Trophoblast cell (in vitro differentiated cells and primary cell): ENCODE measurements at places on chromosomes 13 and 19.

DNA sequence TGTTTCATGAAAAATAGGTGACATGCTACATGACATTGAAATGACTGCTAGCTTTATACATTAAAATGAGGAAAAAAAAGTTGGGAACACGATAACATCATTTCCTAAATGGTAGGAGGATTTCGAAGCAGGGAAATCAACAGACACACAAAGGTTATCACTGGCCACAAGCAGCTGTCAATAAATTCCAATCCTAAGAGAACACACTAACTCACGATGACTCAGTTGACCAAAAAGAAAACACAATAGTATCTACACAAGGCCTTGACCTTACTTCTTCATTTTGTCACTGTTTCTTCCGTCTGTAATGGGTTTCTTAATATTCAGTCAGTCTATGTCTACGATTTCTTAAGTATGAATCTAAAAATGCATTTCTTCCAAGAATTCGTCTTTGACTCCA lies 36.5 kb downstream of the STARD13 start:
- no peak for DNase-seq

DNA sequence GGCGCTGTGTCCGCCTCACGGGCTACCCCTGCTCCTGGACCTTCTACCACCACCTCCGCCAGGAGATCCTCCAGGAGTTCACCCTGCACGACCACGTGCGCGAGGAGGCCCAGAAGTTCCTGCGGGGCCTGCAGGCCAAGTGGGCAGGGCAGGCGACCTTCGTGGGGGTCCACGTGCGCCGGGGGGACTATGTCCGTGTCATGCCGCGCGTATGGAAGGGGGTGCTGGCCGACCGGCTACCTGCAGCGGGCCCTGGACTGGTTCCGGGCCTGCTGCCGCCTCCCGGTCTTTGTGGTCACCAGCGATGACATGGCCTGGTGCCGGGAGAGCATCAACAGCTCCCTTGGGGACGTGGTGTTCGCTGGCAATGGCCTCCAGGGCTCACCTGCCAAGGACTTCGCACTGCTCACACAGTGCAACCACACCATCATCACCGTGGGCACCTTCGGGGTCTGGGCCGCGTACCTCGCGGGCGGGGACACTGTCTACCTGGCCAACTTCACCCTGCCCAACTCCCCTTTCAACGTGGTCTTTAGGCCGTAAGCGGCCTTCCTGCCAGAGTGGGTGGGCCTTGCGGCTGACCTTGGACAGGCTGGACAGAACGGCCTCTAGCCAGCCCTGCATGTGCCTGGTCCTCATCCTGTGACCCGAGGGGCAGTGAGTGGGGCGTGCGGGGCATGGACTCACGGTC lies 7.8 kb upstream of the NTN5 start:
- DNase-seq: no peak

- no peak for DNase-seq
Observed at GRCh38 chr13:106416645-106417044, 118.8 kb downstream of the EFNB2 start.

- DNase-seq: no peak
Observed at GRCh38 chr13:88919970-88920628, 1248.9 kb downstream of the SLITRK5 start.

GRCh38 chr19:40231544-40232424 lies 5.3 kb upstream of the CCNP start:
- DNase-seq: no peak

DNA sequence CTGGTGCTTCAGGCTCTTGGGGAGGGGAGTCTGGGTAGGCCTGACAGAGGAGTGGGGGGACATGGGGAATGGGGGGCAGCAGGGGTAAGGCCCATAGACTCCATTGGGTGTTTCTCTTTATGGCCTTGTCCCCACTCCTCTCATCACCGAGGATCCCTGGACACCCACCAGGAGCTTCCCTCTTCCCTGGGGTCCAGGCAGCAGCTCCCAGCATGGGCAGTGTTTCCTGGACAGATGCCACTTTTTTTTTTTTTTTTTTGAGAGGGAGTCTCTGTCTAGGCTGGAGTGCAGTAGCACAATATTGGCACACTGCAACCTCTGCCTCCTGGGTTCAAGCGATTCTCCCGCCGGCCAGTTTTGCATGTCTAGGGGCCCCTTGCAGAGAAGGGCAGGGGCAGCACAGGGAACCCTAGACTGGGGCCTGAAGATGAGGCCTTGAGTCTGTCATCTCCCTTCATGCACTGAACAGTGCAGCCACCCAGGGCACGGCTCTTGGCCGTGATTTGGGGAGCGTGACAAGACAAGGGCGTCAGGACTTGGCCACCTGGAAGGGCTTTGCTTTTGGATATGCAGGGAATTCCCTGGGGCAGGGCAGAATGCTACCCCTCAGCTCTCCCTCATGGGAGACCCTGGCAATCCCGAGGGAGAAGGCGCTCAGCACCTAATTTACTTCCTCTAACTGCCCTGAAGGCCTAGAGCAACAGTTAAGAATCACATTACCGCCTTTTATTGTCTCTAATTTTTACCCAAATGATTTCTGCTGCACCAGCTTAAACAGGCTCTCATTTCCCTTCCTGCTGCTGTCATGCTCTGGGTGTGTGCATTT lies 213.9 kb upstream of the ZNF536 start:
- no peak for DNase-seq

GRCh38 chr19:41535029-41535622 lies 40.8 kb upstream of the CEACAM21 start:
- DNase-seq: no peak

DNA sequence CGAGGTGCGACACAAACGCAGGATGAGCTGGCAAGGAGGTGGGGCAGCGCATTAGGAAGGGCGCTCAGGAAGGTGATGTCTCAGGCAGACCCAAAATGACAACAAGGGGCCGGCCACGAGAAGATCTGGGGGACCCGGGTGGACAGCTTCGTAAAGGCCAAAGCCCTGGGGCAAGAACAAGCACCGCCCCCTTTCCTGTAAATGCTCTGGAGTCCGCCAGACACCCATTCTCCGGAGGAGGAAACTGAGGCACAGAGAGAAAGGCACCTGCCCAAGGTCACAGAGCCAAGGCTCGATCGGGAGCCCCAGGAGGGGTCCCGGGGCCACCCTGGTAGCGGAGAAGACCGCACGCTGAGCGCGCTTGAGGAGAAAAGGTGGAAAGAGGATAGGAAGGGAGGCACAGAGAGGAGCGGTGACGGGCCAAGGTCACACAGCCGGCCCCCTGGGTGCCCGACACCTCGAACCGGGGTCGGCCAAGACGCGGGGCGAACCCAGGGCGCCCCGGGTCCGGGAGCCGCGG lies 571 bp downstream of the SAFB2 start:
- no peak for DNase-seq

DNA sequence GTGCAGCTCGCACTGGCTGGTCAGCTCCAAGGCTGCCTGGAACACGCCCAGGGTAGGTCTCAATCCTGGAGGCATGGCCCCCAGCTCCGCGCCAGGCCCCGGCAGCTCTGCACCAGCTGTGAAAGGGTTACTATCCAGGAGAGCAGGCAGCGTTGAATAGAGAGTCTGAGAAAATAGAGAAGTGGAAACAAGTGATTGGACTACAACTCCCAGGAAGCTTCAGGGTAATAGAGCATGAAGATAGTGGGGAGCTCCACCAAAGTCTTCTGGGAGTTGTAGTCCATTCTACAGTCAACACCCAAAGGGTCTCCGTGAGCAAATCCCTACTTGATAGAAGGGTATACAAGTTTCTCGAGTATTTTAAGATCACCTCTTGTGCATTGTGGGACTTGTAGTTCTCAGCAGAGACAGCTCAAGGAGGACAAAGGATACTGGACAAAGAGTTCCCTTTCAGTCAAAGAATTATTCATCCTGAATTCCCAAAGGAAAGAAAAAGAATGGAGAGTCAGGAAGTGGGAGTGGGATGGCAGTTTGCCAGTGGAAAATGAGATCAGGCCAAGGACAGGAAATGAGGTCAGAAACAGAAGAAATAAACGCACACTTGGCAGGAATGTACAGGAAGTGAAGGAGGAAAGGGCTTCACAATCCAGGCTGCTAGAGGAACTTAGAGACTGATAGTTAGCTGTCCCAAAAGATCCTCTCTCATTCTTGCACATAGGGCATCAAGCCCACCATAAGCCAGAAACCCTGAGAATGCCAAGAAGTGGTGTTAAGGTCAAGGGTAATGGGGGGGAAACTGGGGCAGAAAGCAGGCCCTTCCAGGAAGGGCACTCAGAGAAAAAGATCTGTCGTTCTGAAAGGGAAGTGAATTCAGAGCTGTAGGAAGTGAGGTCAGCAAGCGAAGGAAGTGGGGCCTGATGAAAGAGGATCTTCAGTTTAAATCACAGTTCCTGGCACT lies 5.5 kb upstream of the MAMSTR start:
- DNase-seq: peak; percentile 59

GRCh38 chr13:92806215-92806614 lies 420.4 kb upstream of the GPC6 start:
- no peak for DNase-seq

DNA sequence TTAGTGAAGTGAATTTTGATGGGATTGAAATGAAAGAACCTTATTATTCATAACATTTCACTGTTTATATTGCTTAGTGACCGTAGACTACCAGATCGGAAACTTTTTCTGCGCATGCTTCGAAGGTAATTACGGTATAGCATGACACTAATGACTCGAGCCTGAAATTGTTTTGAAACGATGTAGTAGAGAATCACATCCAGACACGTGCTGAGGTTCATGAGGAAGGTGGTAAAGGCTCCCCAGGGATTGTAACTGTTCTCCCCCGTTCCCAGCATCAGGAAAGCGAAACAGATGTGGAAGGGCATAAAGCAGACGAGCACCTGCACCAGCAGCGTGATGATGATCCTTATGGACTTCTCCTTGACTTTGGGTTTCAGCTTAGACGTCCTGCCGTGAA lies 3.3 kb downstream of the GPR18 start:
- no peak for DNase-seq

DNA sequence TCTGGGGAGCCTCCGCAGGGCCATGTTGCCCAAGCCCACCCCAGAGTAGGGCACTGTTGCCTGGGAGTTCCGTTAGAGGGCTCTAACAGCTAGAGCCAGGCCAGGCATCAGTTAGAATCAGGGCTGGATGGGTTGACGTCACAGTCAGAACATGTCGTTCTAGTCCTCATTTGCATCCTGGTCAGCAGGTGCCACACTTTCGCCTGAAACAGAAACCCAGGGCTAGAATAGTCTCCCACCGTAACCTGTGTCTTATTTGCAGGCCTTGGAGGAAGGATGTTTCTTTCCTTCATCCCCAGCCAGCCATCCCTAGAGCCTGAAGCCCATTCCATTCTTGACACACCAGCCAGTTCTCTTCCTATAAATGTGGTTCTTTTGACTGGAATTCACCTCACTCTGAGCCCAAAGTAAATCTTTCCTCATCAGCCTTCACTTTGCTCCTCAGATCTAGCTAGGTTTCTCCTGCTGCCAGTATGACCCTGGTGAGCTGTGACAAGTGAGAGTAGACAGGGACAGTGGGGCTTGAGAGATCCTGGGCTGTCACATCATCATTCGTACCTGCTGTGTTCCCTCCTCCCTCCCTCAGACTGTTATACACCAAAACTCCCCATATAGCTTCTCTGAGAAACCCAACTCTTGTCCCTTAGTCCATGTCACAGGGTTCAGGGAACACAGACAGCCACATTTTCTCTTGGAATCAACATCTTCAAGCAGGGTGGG lies 12.2 kb upstream of the CCDC97 start:
- peak; percentile 79 for DNase-seq

DNA sequence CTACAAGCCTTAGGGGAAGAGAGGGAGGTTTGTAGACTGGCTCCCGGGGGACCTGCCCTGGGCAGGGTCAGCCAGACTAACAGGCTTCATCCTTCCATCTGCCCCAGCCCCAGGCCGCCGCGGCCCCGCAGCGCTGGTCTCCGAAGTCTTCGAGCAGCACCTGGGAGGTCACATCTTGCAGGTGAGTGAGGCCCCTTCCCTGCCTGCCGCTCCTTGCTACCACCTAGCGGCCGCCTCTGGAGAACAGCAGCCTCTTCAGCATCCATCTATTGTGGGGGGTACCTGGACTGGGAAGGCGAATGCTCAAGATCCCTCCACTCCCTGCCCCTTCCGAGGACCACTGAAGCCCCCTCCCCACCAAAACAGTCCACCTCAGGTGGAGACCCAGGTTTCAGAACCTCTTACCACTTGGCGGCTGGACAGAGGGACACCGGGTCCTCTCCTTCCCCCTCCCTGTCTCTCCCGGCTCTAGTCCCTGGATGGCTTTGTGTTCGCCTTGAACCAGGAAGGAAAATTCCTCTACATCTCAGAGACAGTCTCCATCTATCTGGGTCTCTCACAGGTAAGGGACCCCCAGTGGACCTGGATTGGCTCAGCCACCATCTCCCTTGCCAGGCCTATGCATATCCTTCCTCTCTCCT lies 12.7 kb downstream of the NPAS1 start:
- peak; percentile 42 for DNase-seq

DNA sequence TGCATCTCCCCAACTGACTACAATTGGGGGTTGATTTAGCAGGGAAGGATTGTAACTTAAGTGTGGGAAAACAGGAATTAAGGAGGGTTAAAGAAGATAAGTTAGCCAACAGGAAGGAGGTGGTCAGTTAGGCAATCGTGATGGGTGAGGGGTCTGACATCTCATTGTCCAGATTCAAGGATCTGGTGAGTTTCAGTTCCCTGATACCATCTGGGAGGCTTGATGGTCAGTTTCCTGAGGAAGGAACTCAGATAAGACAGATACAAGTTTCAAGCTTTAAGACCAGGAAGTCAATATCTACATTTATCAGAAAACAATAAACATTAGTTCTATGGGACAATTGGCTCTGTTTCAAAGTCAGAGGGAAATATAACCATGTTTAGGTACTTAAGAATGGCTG lies 601.8 kb downstream of the SLITRK6 start:
- DNase-seq: no peak

DNA sequence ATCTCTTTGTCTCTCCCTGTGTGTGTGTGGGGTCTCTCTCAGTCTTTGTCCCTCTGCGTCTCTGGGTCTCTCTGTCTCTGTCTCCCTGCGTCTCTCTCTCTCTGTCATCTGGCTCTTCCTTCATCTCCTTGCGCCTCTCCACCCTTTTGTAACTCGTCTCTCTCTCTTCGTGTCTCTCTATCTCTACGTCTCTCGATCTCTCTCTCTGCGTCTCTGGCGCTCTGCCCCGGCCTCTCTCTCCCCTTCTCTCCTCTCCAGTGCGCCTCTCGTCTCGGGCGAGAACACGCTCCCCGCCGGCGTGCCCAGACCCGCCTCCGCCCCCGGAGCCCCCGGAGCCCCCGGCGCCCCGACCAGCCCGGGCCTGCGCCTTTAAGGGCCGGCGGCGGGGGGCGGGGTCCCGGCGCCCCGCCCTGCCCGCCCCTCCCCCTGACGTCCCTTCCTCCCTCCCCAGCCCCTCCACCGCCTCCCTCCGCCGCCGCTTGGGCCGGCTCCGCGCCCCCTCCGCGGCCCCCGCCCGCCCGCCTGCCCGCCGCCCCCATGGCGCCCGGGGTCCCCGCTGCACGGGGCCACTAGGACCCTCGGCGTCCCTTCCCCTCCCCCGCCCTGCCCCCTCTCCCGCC lies at the start of gene MARK4:
MARK4 (plus strand) TSS at position 440 of the 620 bp plus-strand sequence. CDS start 318 bp downstream, outside the sequence.
- no peak for DNase-seq

GRCh38 chr13:106343836-106344235 lies 191.6 kb downstream of the EFNB2 start:
- no peak for DNase-seq

DNA sequence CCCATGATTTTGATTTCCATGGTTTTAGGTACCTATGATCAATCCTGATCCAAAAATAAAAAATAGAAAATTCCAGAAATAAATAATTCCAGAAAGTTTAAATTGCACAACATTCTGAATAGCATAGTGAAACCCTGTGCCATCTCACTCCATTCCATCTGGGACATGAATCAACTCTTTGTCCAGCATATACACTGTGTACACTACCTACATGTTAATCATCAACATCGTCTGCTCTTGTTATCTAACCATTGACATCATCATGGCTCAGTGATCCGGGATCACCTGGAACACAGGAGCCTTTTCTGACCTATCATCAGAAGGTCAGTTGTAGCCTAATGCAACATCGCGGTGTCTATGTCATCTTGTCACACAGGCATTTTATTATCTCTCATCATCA lies 75.6 kb downstream of the MYO16 start:
- no peak for DNase-seq
